ENCODE measurements at places on chromosomes 4 and X.

- H3K4me1 ChIP-seq = no peaks in the 10 kb centered on the region
- no peaks in the 10 kb centered on the region for H3K36me3 ChIP-seq
- H3K4me3 ChIP-seq = no peak overlapping the region
- DNase-seq = no peak
- H3K27me3 ChIP-seq = no peaks in the 10 kb centered on the region
Observed at GRCh38 chr4:82753725-82754410, 44.7 kb downstream of the SCD5 start.

GRCh38 chr4:82517043-82517442 lies 44.7 kb downstream of the TMEM150C start:
- no peaks in the 10 kb centered on the region for H3K4me1 ChIP-seq
- no peak overlapping the region for H3K4me3 ChIP-seq
- DNase-seq = no peak
- no peak overlapping the region for H3K27ac ChIP-seq

GRCh38 chr4:6332042-6332668 lies 62.5 kb downstream of the WFS1 start:
- no peaks in the 10 kb centered on the region for H3K27me3 ChIP-seq
- H3K36me3 ChIP-seq = peaks cover 4% of the 10 kb centered on the region
- H3K27ac ChIP-seq = no peak overlapping the region
- no peak overlapping the region for H3K4me3 ChIP-seq

GRCh38 chr4:67273666-67274065 lies 271.6 kb downstream of the CENPC start:
- peaks cover 11% of the 10 kb centered on the region for H3K36me3 ChIP-seq
- H3K27ac ChIP-seq = no peak overlapping the region
- no peak for DNase-seq
- H3K27me3 ChIP-seq = no peaks in the 10 kb centered on the region

GRCh38 chr4:184911310-184911709 lies 85.5 kb upstream of the ACSL1 start:
- H3K4me3 ChIP-seq = no peak overlapping the region
- no peaks in the 10 kb centered on the region for H3K4me1 ChIP-seq
- H3K27ac ChIP-seq = no peak overlapping the region
- H3K36me3 ChIP-seq = peaks cover 9% of the 10 kb centered on the region
- no peaks in the 10 kb centered on the region for H3K27me3 ChIP-seq

DNA sequence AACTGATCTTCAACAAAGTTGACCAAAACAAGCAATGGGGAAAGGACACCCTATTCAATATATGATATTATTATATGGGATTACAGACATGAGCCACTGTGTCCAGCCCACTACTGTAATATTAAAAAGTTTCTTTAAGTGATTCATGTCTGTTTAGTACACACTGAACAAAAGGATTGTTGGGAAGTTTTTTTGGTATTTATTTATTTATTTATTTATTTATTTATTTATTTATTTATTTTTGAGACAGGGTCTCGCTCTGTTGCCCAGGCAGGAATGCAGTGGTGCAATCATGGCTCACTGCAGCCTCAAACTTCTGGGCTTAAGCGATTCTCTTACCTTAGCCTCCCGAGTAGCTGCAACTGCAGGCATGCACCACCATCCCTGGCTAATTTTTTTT lies 58.4 kb upstream of the PGAM4 start:
- no peak for DNase-seq
- H3K36me3 ChIP-seq = no peaks in the 10 kb centered on the region
- no peak overlapping the region for H3K27ac ChIP-seq
- H3K4me3 ChIP-seq = no peak overlapping the region

DNA sequence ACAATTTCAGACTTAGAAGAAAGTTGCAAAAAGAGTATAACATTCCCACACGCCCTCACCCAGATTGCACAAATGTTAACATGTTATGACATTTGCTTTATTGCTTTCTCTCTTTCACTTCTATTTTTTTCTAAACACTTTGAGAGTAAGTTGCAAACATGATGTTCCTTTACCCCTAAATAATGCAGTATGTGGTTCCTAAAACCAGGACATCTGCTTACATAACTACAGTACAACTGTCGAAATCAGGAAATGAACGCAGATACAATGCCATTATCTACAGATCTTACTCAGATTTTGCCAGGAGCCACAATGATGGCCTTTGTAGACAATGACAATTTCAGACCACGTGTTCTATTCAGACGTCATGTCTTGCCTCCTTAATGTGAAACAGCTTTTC lies 22.4 kb downstream of the SH3TC1 start:
- H3K4me3 ChIP-seq = no peak overlapping the region
- H3K4me1 ChIP-seq = peaks cover 3% of the 10 kb centered on the region
- no peak for DNase-seq
- no peaks in the 10 kb centered on the region for H3K36me3 ChIP-seq

- no peaks in the 10 kb centered on the region for H3K4me1 ChIP-seq
- H3K27me3 ChIP-seq = no peaks in the 10 kb centered on the region
- no peak overlapping the region for H3K4me3 ChIP-seq
- DNase-seq = no peak
Observed at GRCh38 chr4:48147621-48148020, 13.6 kb upstream of the TXK start.

GRCh38 chr4:138598226-138598625 lies 356.1 kb upstream of the SLC7A11 start:
- H3K4me3 ChIP-seq = no peak overlapping the region
- H3K36me3 ChIP-seq = peaks cover 4% of the 10 kb centered on the region
- DNase-seq = no peak
- H3K27me3 ChIP-seq = no peaks in the 10 kb centered on the region

GRCh38 chr4:80340036-80340435 lies 4.5 kb downstream of the CFAP299 start:
- H3K27ac ChIP-seq = no peak overlapping the region
- H3K4me3 ChIP-seq = no peak overlapping the region
- H3K36me3 ChIP-seq = no peaks in the 10 kb centered on the region

- DNase-seq = peak; percentile 28
- H3K27ac ChIP-seq = no peak overlapping the region
- H3K27me3 ChIP-seq = no peaks in the 10 kb centered on the region
- H3K4me1 ChIP-seq = no peaks in the 10 kb centered on the region
- no peaks in the 10 kb centered on the region for H3K36me3 ChIP-seq
- no peak overlapping the region for H3K4me3 ChIP-seq
Observed at GRCh38 chr4:80539190-80539589, 203.7 kb downstream of the CFAP299 start.

GRCh38 chr4:120672558-120673147 lies 249.9 kb downstream of the PRDM5 start:
- no peak overlapping the region for H3K27ac ChIP-seq
- peak; percentile 41 for DNase-seq
- H3K4me3 ChIP-seq = no peak overlapping the region

- H3K4me1 ChIP-seq = no peaks in the 10 kb centered on the region
- DNase-seq = no peak
- no peaks in the 10 kb centered on the region for H3K27me3 ChIP-seq
- H3K36me3 ChIP-seq = no peaks in the 10 kb centered on the region
Observed at GRCh38 chrX:106626789-106627188, 15.0 kb downstream of the RADX start.

GRCh38 chr4:2331043-2331420 lies 69.1 kb upstream of the MXD4 start:
- H3K27me3 ChIP-seq = no peaks in the 10 kb centered on the region
- H3K4me1 ChIP-seq = no peaks in the 10 kb centered on the region
- no peak overlapping the region for H3K4me3 ChIP-seq
- no peak overlapping the region for H3K27ac ChIP-seq
- H3K36me3 ChIP-seq = no peaks in the 10 kb centered on the region
- DNase-seq = no peak

GRCh38 chr4:54099287-54099747 lies 646 bp upstream of the GSX2 start:
- peak overlapping the region; percentile 78 for H3K4me3 ChIP-seq
- H3K36me3 ChIP-seq = no peaks in the 10 kb centered on the region
- DNase-seq = peak; percentile 57

DNA sequence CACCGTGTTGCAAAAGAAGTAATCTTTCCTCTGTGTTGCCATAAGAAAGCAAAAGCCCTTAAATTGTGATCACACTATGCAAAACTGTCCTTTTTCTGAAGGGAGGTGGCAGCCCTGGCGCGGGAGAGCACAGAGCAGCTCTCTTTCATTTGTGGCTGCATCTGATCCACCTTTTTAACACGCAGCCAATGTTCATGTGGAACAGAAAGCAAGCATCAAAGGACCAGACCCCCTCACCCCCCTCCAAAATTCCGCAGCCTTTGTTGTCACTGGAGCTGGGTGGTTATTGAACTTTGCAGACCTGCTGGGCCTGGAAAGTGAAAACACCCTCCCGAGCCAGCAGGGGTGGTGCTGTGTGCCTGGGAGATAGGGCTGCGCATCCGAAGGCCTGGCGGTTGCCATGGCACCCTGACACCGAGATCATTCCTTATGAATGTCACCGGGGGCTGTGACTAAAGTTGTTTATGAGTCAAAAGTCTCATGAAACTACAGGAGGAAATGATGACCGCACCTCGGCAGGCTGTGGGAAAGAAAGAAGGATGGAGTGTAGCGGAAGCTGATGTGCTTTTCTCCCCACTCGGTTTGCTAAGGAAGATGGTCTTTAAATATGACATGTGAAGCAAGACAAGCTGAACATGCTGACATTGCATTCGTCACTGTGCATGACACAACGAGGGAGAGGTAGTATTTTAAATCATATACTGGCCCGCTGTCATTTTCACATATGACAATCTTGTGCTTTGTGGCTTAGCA lies 367.4 kb downstream of the UNC5C start:
- DNase-seq = peak; percentile 74
- no peak overlapping the region for H3K27ac ChIP-seq
- H3K4me1 ChIP-seq = no peaks in the 10 kb centered on the region
- peaks cover 19% of the 10 kb centered on the region for H3K36me3 ChIP-seq

- no peak overlapping the region for H3K27ac ChIP-seq
- no peaks in the 10 kb centered on the region for H3K27me3 ChIP-seq
- peaks cover 11% of the 10 kb centered on the region for H3K36me3 ChIP-seq
- H3K4me1 ChIP-seq = no peaks in the 10 kb centered on the region
- H3K4me3 ChIP-seq = no peak overlapping the region
Observed at GRCh38 chr4:31294655-31295480, 574.7 kb downstream of the PCDH7 start.

DNA sequence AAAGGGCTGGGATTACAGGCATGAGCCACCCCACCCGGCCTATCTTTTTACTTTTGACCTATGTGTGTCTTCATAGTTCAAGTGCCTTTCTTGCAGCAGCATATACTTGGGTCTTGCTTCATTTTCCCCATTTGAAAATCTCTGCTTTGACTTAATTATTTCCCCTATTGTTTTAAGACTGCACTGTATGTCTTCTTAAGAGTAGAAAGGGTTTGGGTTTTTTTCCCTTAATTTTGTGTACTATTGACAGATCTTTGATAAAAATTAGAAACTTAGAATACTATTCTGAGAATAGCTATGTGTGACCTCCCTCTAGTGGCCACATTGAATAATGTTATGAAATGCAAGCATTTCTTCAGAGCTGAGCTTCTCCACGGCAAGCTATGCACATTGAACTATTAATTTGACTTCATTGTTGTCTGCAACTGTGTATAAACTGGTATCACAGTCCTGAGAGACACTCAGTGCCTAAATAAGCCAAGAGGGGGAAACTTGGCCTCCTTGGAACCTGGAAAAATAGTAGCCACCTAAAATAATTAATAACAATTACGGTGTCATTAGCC lies 8.7 kb upstream of the SLC25A4 start:
- H3K4me3 ChIP-seq = no peak overlapping the region
- DNase-seq = no peak
- no peaks in the 10 kb centered on the region for H3K27me3 ChIP-seq
- no peak overlapping the region for H3K27ac ChIP-seq
- H3K4me1 ChIP-seq = no peaks in the 10 kb centered on the region

DNA sequence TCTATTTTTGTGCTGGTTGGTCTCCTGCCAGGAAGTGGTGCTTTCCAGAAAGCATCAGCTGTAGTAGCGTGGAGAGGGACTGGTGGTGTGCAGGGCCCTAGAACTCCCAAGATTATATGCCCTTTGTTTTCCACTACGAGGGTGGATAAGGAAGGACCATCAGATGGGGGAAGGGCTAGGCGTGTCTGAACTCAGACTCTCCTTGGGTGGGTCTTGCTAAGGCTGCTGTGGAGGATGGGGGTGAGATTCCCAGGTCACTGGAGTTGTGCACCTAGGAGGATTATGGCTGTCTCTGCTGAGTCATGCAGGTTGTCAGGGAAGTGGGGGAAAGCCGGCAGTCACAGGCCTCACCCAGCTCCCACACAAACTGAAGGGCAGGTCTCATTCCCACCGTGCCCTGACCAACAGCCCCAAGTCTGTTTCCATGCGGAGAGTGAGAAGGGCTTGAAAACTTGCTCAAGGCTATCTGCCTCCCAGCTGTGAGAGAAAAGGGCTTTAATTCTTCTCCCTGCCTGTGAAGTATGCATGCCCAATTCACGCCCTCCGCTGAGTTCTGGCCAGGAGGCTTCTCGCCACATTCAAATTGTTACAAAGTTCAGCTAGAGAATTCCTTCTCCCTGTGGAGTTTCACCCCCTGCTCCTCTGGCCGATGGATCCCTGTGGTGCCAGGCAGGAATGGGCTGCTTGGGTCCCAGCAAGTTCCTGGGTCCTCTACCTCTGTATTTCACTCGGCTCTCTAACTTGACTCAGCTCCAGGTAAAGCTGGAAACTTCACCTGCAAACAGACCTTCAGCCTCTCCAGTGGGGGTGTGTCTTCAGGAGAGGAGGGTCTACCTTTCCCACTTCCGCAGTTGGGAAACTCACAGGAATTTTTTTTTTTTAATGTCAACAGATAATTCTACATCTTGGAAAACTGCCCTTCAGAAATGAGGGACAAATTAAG lies 7.7 kb upstream of the CSTF2 start:
- H3K4me3 ChIP-seq = peak overlapping the region; percentile 10
- peak; percentile 35 for DNase-seq
- H3K27ac ChIP-seq = no peak overlapping the region
- H3K27me3 ChIP-seq = no peaks in the 10 kb centered on the region
- no peaks in the 10 kb centered on the region for H3K4me1 ChIP-seq
- peaks cover 6% of the 10 kb centered on the region for H3K36me3 ChIP-seq

- no peaks in the 10 kb centered on the region for H3K4me1 ChIP-seq
- no peaks in the 10 kb centered on the region for H3K36me3 ChIP-seq
- no peaks in the 10 kb centered on the region for H3K27me3 ChIP-seq
- no peak overlapping the region for H3K4me3 ChIP-seq
Observed at GRCh38 chr4:158169931-158170690, 2.7 kb downstream of the GASK1B start.

DNA sequence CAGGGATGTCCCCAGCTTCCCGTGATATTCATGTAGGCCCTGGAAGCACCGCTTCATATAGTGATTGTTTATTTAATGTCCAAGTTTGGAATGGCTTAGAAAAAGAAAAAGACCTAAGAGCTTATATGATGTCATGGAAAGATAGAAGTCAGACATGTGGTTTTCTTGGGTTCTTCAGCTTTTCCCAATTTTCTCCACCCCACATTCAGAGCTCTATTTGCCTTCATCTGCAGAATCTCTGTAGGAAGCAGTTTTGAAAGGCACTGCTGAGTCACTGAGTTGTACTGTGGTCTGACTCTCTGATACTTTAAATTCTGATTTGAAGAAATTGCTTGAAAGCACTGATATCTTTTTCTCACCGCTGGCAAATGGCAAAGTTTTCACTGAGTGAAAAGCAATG lies 120.6 kb upstream of the EDNRA start:
- H3K27me3 ChIP-seq = no peaks in the 10 kb centered on the region
- no peak overlapping the region for H3K4me3 ChIP-seq
- 0 out of 2 replicates have a peak, but pooled peaks cover 5% of the 10 kb centered on the region for H3K36me3 ChIP-seq
- no peak overlapping the region for H3K27ac ChIP-seq
- H3K4me1 ChIP-seq = no peaks in the 10 kb centered on the region
- no peak for DNase-seq

- H3K36me3 ChIP-seq = peaks cover 8% of the 10 kb centered on the region
- no peak for DNase-seq
- H3K27ac ChIP-seq = no peak overlapping the region
- no peaks in the 10 kb centered on the region for H3K4me1 ChIP-seq
- no peaks in the 10 kb centered on the region for H3K27me3 ChIP-seq
Observed at GRCh38 chr4:122815248-122815647, 11.4 kb upstream of the FGF2 start.
